ENCODE measurements at places on chromosomes 13 and 19. TPM values are rescaled to one million over a fixed set of nuclear protein-coding genes. Genes with fewer than 3 reads are reported as not detected.

DNA sequence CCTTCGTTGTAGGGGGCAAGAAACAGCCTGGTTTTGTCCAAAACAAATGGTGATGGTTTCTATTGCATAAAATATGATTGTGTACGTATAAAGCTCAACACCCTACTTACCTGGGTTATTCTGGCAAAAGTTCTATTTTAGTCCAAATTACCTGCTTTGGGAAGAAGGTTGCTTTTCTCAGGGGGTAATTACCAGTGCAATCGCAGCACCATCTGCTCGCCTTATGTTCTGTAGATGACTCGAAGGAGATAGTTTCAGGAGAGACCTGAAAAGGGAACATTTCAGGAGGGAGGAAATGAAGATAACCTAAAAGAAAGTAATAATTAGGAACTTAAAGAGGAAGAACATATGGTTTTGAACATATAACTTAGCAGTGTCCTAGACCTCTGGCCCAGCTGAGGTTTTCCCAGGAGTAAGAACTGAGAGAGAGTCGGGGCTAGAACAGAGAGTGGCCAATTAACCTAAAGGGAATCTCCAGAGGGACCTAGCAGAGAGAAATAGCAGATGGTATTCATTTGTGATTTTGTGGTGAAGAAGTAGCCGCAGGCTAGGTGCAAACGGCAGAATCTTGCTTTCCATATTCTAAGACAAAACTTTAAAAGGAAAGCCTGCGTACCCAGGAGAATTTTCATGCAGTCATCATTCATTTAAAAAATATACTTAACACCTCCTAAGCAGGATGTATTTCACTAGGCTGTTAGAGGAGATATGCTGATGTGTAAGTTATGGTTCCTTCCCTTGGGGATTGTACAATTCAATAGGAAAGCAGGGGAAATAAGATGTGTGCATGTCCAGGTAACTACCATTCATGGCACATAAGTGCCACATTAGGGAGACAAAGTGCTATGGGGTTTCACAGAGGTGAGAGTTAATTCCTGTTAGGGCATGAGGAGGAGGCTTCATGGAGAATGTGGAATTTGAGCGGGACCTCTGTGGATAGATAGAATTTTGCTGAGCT, 113.0 kb upstream of the SLC10A2 start:
- DNase-seq: no peak

DNA sequence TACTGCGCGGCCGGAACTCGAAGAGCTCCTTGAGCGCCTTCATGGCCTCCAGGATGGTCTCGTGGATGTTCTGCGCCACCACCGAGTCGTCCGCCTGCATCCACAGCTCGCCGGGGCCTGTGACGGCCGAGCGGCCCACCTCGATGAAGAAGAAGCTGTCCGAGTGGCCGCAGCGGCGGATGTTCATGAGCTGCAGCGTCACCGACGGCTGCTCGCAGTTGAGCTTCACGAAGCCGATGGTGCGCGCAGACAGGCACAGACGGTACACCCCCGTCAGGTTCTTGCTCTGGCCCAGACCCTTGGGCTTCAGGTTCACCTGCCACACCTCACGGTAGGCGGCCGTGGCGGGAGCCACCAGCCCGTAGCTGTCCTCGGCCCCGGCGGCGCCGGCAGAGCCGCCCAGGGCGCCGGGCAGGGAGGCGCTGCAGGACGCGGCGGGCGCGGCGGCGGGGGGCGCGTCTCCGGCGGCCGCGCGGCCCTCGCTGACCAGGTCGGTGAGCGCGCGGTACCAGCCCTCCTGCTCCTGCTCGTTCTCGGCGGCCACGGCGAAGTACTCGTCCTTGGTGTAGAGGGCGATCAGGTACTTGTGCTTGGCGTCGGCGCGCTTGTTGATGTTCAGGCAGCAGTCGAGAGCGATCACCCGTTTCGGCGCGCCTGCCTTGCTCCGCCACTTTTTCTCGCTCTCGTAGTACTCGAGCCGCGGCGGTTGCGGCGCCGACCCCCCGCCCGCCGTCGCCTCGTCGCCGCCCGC, 1.1 kb downstream of the IRS2 start:
- peak; percentile 73 for DNase-seq

DNA sequence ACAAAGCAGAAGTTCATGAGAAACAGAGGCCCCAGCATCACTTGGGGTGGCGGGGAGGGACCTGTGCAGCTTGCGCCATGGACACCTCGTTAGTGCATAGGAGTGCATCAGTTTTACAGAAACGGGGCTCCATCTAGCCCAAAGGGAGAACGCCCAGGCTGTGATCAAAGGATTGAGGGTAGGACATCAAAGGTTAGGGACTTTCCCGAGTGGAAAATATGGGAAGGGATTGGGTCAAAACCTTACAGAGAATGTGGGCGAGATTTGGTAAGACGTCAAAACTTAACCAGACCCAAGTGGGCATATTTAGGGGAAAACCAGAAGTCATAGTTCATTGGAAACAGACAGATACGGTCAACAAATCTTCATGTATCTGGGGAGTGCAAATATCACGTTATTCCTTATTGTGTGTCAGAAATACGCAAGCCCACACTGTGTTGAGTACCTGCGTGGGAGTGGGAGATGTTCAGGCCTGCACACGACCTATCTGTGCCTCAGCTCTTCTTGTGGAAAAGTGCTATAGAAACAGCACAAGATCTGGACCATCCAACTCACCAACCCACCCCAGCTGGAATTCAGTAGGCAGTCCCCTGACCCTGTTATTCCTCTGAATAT, 9.4 kb upstream of the GRAMD1A start:
- DNase-seq: peak; percentile 26

GRCh38 chr19:273393-273792, 17.8 kb downstream of the PLPP2 start:
- no peak for DNase-seq

GRCh38 chr19:3721887-3722442, 13.8 kb downstream of the TJP3 start:
- DNase-seq: no peak

GRCh38 chr19:9958379-9958821, 22.1 kb upstream of the OLFM2 start:
- no peak for DNase-seq

DNA sequence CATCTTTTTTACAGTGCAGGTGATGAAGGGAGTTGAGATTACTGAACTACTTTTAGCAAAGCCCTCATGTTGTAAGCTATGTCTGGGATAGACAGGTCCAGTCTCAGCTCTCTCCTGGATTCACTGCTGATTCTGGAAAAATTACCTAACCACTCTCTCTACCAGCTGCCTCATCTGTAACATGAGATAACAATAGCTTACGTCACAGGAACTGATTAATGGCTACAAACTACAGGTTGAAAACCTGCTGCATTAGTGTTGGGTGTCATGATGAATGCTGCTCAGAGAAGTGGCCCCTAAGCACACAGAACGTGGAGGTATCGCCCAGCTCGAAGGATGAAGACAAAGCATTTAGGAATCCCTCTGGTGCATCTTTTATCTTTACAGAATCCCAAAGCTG, 277.8 kb downstream of the ABCC4 start:
- no peak for DNase-seq

- DNase-seq: no peak
Observed at GRCh38 chr13:20369886-20370361, 137.8 kb upstream of the GJB6 start.

DNA sequence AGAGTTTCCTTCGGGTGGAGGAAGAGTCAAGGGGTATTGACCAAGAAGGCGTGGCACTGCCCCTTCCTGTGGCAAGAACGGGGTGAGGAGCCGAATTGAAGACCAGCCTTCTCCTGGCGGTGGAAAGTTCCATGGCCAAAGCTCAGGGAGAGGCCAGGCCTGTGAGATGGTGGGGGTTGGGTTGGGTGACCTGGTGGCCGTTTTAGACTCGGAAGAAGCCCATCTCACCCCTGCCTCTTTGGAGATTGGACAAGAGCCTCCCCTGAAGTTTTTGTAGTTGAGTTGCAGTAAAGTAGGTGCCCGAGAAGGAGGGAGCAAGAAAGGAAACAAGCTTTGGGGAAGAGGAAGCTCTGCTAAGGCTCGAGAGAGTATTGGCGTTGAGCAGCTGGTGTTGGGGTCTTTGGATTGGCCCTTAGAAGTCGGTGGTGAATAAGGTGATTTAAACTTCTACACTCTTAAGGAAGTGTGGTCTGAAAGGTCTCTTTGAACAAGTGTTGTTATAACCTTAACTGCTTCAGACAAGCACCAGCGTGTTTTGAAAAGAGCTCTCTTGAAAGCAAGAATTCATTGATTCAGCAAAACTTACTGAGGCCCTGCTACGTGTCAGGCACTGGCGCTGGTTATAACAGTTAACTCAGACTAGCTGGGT, 964 bp downstream of the SPINT2 start:
- DNase-seq: no peak

GRCh38 chr19:30497034-30497433, 124.8 kb downstream of the ZNF536 start:
- no peak for DNase-seq

DNA sequence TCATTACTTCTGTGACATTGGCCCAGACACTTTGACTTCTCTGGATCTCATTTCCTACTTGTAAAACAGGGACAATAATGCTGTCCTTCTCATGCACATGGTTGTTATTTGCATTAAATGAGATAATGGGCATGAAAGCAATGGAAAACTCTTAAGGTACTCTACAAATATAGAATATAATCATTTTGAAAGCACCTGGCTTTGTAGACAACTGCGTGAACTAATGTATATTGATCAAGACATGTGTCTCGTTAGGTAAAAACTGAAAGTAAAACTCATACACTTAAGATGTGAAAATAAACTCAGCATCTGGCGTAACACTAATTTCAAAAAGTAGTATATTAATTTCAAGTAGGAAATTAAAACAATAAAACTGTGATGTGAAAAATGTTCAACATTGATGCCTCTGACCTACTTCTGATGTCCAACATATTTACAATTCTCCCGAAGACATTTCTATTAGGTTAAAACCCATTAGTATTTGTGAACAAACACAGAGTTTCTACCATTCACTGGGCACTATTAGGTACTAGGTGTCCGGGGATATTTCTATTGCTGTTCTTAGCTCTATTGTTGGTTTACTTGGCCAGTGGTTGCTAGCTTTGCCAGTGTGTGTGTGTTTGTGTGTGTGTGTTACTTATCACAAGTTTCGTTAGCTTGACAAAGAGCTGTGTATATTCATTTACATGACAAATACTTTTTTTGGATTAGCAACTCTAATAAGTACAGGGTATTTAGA, 220.5 kb downstream of the KCNRG start:
- no peak for DNase-seq

- no peak for DNase-seq
Observed at GRCh38 chr13:40498461-40498860, 168.0 kb downstream of the FOXO1 start.

GRCh38 chr13:42102961-42103865, 54.8 kb downstream of the DGKH start:
- DNase-seq: no peak

- peak; percentile 64 for DNase-seq
Observed at GRCh38 chr19:5621311-5621944, 1.1 kb downstream of the SAFB2 start.

DNA sequence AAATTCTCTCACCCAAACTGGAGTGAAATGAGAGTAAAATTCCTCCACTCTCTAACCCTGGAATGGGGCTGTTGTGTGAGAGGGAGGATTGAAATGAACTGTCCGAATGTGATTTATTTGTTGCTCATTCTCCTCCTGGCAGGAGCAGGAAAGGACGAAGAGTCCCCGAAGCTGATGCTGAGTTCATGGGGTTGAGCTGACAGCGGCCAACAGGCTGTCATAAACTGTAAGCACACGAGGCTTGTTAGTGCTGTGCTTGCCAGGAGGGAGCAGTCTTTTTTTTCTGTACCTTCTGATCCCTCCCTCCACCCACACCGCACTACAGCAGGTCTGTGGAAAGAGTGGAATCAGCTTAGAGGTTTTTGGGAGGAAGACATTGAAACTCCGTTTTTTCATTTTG, 33.1 kb upstream of the ZNF331 start:
- no peak for DNase-seq

GRCh38 chr13:40342461-40342860, 324.0 kb downstream of the FOXO1 start:
- no peak for DNase-seq

- DNase-seq: no peak
Observed at GRCh38 chr19:35294859-35295791, 3.2 kb downstream of the MAG start.

GRCh38 chr19:6531956-6532243, 1.1 kb downstream of the TNFSF9 start:
- DNase-seq: no peak

GRCh38 chr13:46607768-46608564, 55.0 kb downstream of the LRCH1 start:
- DNase-seq: no peak

GRCh38 chr13:102968572-102969228, 97.5 kb downstream of the SLC10A2 start:
- DNase-seq: no peak

GRCh38 chr19:2239173-2239572, 2.5 kb downstream of the SF3A2 start:
- DNase-seq: no peak

DNA sequence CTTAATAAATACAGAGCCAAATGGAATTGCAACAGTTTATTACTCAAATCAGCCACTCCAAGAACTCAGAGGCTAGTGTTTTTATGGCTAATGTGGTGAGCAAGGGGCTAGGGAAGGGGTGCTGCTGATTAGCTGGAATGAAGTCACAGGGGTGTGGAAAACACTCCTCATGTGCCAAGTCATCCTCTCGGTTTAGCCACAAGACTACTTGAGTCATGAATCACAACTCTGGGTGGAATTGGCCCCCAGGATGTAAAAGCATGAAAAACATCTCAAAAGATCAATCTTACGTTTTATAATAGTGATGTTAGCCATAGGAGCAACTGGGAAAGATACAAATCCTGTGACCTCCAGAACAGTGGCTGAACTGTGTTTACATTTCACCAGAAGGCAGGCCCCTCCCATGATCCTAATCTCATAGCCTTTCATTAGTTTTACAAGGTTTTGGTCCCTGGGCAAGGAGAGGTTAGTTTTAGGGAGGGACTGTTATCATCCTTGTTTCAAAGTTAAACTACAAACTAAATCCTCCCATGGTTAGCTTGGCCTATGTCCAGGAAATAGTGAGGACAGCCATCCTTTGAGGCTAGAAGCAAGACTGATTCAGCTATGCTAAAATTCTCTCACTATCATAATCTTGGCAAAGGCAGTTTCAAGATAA, 2020.1 kb upstream of the PCDH20 start:
- no peak for DNase-seq

RFXANK gene
- polyA plus RNA-seq: 57.4 TPM

SWSAP1 gene
- 2.3 TPM for polyA plus RNA-seq

IGFL3 gene
- polyA plus RNA-seq: not detected

GJB6 gene
- polyA plus RNA-seq: 0.03 TPM

KCNJ14 gene
- polyA plus RNA-seq: 0.58 TPM

ITGBL1 gene
- 1.3 TPM for polyA plus RNA-seq

RNF17 gene
- polyA plus RNA-seq: 0.05 TPM

RDH8 gene
- polyA plus RNA-seq: not detected

ZNF428 gene
- 12.4 TPM for polyA plus RNA-seq

UHRF1 gene
- 0.22 TPM for polyA plus RNA-seq

HS6ST3 gene
- polyA plus RNA-seq: 0.10 TPM

CGB3 gene
- not detected for polyA plus RNA-seq

ZFP14 gene
- polyA plus RNA-seq: 2.5 TPM

ZNF556 gene
- 0.69 TPM for polyA plus RNA-seq

SIGLEC11 gene
- 0.22 TPM for polyA plus RNA-seq

NTF4 gene
- 6.4 TPM for polyA plus RNA-seq

KIR2DL4 gene
- polyA plus RNA-seq: not detected

ATP8A2 gene
- polyA plus RNA-seq: not detected

Data from psoas muscle (tissue), 8 donors.